Putamen (tissue), 1 donor: ENCODE measurements at places on chromosomes 1 and 21.

GRCh38 chr21:32089766-32090165 is 189.1 kb downstream of the MIS18A start:
- DNase-seq: no peak

DNA sequence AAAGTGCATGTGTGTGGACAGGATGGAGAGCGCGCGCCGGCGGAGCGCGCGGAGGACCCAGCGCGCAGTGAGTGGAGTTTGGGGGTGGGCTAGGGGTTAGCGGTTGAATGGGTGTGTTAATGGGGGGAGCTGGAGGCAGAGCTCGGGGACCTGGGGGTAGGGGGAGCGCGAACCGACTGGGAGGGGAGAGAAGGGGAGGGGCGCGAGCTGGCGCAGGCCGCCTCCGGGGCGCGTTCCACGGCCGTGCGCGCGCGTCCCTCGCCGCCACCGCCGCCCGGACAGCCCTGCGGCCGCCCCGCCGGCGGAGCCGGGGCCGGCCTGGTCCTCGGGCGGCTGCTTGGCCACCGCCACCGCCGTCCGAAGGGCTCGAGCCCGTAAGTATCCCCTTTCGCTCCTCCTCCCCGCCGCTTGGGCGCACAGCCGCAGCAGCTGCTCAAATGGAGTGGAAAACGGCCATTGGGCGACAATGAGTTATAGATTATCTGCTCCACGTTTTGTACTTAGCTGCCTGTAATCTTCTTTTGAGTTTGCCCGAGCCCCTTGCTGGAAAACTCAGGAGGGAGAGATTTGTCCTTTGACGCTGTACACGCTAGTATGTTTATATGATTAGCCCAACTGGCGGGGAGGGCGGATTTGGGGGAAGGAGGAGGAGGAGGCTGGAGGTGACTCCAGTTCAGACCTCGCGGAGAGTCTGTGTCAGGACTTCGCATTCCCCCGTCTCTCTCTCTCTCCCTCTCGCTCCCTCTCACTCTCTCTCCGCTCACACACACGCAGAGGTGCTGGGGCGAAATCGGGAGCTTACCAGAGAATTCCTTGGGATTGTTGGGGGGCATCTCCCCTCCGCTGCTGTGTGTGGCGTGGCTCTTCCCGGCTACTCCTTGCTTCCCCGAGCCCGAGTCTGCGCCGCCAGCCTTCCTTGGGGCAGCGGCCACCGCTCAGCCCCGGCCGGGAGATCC is at the start of gene ADGRL2:
Gene ADGRL2 (plus strand): TSS at position 240 of the 956 bp plus-strand sequence. CDS start 36,051 bp downstream, outside the sequence.
- peak; percentile 60 for DNase-seq

DNA sequence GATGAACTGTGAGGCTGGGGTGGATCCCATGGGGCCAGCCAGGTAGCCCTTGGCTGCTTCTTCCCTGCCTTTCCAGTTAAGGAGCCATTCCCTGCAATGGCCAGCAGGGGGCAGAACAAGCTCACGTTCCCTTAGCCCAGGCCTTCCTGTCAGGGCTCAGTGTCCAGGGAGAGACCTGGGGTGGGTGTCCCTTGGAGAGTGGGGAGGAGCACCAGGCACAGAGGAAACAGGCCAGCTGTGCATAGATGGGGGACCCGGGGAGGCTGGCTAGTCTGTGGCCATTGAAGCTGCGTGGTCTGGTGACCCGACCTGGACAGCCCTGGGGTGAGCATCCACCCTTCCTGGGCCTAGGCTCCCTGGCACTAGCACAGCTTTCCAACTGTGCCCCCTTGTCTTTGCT is 13.2 kb upstream of the EPS8L3 start:
- peak; percentile 80 for DNase-seq

GRCh38 chr1:109490029-109490933 is 3.6 kb upstream of the CYB561D1 start:
- peak; percentile 57 for DNase-seq

DNA sequence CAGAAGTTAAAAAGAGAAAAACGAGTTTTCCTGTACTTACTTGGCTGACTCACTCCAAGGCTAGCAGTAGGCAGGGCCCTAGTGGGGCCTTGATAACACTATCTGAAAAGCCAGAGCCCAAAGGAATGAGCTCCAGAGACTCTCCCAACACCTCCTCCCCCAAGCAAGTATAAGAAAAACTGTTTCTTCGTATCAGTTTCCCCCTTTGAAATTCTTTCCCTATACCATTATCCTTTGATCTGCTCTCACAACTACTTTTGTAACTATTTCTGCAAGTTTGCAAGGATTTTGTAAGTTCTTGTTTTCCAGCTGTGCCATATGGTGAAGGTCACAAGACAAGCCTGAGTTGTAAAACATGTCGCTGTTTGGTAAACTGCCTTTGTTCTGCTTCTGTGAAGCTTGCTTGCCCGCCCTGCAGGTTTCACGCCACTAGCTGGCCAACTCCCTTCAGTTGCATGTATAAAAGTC is 36.5 kb upstream of the KCNJ15 start:
- DNase-seq: no peak
